CD4-positive, alpha-beta T cell treated with Interleukin-6 for 4 hours (primary cell): ENCODE measurements at places on chromosomes 2 and 18.
A peak's percentile ranks its signal among the peaks of the same experiment; 100 is the strongest.

GRCh38 chr18:62736077-62736855 is 20.9 kb downstream of the PHLPP1 start:
- no peak for DNase-seq

DNA sequence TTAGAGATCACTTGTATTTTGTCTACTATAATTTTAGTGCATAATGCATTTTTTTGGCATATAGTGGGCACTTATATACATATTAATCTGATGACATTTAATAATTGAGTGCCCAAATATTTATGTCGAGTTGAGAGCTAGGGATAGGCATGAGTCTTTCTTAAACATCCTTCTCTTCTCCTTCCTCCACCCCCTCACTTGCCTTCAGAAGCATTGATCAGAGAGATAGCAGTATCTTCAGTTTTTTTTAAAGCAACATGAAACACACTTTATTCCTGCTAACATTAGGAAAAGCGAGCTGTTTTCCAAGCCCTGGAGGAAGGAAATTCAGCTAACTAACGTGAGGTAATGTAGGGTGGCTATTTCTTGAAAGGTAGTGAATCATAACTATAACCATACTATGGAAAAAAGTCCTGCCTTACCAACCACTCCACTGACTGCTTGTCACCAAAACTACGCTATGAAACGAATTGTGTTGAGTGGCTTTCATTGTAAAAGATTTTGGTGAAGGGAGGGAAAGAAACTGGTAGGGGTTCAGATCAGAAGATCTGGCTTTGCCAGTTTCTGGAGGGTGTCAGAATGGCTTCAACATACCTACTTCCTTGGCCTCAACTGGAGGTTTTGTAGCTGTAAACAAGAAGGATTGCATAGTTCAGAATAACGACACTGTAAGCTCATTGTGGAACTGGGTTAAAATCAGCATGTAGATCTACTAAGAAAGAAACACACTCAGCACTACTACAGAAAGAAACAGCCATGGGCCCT is 2.3 kb upstream of the ITGA4 start:
- no peak for DNase-seq

DNA sequence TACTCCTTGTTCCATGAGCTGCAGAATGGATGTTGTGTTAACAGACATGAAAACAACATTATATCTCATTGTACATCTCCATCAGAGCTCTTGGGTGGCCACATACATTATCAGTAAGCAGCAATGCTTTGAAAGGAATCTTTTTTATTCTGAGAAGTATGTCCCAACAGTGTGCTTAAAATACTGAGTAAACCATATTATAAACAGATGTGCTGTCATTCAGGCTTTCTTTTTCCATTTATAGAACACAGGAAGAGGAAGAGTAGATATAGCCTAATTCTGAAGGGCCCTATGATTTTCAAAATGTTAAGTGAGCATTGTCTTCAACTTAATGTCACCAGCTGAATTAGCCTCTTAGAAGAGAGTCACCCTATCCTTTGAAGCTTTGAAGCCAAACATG is 44.3 kb upstream of the CABYR start:
- DNase-seq: no peak

DNA sequence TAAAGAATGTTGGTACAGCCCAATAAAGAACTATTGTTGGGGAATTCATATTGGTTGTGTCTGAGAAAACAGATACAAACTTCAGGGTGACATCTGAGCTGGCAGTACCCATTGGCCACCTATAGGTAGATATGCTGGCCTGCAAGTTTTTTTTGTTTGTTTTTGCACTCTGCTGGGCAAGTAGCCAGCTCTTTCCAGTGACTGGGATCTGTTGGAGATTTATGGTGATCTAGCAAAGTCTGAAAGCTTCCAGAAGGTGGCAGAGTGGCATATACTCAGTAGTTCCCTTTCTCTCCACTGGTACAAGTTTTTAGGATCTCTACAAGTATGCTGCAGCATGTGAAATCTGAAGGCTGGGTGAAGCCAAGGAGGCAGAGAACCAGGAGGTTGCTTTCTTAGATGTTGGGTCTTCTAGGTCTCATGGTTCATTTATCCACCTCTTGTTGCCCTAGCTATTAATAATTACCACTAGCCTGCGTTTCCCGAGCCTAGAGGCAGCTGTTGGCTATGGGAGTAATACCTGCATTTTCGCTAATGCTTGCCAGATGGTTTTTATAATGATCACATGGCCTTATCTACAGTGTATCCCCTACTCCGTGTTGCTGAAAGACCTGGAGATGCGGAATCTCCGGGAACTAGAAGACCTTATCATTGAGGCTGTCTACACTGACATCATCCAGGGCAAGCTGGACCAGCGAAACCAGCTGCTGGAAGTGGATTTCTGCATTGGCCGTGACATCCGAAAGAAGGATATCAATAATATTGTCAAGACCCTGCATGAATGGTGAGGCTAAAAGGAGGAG is 9.5 kb downstream of the COPS7B start:
- no peak for DNase-seq

DNA sequence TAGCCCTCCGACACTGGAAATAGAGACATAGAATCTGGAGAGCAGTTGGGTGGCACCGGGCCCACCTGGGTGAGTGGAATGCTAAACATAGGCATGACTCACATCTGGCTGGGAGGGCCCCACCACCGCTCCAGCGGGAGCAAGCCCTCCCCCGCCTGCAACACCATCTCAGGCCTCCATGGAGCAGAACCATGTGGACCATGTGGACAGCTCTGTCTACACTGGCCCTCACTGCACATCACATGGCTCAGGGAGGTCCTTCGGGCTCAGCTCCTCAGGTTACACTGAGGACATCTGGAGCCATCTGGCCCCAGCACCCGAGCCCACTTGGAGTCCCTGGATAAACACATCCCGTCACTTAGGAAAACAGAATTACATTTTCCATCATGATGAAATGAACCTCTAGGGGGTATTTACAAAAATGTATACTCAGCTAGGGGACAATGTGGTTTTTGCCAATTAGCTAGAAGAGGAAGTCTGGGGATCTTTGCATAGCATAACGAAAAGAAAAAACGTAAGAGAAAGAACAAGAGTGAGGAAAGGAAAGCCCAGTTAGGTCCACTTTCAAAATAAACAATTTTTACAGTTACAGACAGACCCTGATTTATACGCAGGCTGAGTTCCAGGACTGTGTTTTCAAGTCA is 30.7 kb upstream of the MLPH start:
- DNase-seq: no peak

- peak; percentile 81 for DNase-seq
These were observed 1.9 kb downstream of the TLX2 start for GRCh38 chr2:74515981-74516633.

DNA sequence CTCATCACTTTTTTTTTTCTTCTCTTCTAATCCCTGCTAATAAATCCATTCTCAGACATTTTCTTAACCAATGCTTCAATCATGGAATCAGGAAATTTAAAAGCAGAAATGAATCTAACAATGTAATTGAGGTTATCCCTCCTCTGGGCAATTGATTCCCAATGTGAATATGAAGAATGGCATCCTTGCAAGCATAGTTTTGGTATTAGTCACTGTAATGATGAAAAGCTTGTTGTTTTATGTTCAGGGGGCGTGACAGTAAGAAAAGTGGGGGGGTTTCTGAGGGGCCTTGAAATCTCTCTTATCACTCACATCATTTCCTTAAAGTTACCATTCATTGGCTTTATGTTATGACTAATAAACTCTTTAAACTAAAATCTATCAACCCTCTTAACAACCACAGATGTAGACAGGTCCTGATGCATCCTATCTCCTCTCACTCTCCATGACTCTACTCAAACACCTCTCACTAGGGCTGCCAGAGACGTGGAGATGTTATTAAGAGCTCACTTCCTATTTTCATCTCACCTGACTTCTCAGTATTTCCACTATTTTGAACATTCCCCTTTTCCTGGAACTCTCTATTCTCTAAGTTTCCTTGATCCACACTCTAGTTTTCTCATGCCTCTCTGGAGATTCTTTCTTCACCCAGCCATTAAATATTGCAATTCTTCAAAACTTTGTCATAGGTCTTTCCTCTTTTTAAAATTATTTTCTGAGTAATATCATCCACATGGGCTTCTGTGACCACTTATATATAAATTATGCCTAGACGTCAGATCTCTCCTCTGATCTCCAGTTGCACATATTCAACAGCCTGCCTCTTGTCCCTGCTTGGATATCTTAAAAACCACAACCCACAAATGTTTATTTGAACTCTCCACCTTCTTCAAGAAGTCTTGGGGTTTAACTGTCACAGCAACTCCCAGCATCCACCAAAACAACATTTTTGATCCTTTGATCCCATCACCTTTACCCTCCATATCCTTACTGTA is 332.9 kb downstream of the CDH2 start:
- no peak for DNase-seq
